Upper lobe of left lung (tissue), 6 donors: ENCODE measurements at places on chromosomes 4 and X. TPM values are rescaled to one million over a fixed set of nuclear protein-coding genes. Genes with fewer than 3 reads are reported as not detected.
A peak's percentile ranks its signal among the peaks of the same experiment; 100 is the strongest.

DNA sequence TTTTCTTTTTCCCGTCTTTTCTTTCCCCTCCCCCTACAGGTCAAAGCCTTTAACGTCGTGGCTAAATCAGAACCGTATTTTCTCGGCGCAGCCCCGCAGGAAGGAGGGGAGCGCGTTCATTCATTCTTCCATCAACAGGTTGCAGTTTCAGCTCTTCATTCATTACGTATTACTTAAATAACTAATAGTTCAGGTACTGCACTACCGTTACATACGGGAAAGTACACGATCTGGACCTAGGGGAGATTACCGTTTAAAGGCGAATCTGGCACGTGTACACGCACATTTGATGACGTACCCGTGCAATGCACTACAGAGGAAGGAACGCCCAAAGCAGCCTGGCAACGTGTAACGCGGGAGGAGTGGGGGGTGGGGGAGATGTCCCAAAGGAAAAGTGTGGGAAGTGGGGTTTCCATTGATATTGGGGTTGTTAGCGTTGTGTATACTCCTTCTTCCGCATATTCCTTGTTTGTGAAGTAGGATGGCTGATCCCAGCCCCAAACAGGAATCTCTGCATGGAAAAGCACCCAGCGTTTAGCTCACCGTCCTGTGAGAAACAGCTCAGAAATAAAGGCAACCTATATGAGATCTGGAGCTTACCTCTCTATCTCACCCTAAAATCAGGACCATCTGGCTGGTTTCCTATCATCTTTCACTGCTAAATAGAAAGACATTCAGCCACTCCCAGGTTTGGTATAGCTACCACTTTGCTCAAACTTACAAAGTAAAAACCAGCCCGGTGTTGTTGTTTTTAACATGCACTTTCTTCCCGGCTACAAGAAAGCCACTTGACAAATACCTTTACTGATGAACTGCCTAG is 585 bp upstream of the SEC24D start:
- DNase-seq, result peak; percentile 24

DNA sequence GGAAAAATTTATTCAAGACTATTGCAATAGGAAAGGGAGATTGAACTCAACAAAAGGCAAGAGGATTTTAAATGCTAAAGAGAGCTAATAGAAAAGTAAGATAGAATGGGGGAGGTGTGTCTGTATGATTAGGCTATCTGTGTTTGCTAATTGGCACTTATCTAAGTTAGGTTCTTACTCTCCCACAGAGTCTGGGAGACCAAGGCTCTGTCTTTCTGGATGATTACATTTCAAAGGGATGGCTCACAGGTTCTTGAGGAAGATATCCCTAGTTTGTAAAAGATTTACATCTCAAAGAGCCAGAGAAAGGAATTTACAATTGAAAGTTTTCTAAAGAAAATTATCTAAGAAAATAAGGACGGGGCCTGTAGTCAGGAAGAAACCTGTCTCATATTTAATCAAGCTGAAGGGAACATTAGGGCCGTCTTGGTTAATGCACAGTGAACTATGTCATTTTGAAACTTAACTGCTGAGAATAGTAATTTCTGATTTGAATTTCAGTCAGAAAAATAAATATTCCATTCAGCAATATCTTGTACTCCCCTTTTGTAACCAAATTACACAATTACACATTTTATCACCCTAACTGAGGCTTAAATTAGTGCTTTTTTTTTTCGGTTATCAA is 75.8 kb downstream of the MAGEB10 start:
- no peak for DNase-seq

The MAGEC2 gene
- total RNA-seq, result not detected

- DNase-seq, result no peak
Observed at GRCh38 chr4:175651756-175652310, 160.2 kb downstream of the GPM6A start.

The SLITRK2 gene
- under 0.01 TPM for total RNA-seq

The REELD1 gene
- total RNA-seq, result 2.1 TPM

- no peak for DNase-seq
Observed at GRCh38 chr4:14877246-14878225, 124.7 kb upstream of the CPEB2 start.

GRCh38 chrX:154401045-154401799 is 3.0 kb downstream of the RPL10 start:
- DNase-seq, result no peak

GRCh38 chr4:24968278-24968677 is 55.4 kb upstream of the CCDC149 start:
- no peak for DNase-seq

The CPLX1 gene
- total RNA-seq, result 2.2 TPM

- DNase-seq, result no peak
Observed at GRCh38 chrX:131441033-131441432, 102.8 kb upstream of the OR13H1 start.

DNA sequence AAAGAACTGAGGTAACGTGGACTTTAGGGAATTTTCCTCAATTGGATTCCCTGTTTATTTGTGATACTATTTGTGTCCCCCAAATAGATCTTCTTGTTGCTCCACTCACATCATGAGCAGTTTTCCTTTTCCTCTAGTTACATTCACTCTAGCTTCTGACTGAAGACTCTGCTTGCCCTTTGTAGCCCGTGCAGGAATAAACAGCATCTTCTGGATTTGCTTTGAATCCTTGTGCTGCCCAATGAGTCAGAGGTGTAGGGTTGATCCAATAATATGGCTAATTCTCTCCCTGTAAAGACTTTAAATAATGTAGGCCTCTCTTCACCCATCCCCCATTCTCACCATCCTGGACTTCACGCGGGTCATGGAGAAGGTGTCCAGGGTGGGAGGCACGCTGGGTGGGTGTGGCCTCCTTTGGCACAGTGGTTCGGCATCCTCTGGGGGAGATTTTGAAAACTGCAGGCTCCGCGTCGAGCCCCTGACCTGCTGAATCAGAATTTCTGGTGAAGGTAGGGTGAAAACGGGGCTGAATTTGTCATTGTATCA is 9.0 kb downstream of the HAND2 start:
- DNase-seq, result no peak

GRCh38 chr4:126564283-126564854 is 1068.4 kb upstream of the INTU start:
- DNase-seq, result no peak

GRCh38 chr4:56099378-56099786 is 150.6 kb downstream of the CEP135 start:
- no peak for DNase-seq

DNA sequence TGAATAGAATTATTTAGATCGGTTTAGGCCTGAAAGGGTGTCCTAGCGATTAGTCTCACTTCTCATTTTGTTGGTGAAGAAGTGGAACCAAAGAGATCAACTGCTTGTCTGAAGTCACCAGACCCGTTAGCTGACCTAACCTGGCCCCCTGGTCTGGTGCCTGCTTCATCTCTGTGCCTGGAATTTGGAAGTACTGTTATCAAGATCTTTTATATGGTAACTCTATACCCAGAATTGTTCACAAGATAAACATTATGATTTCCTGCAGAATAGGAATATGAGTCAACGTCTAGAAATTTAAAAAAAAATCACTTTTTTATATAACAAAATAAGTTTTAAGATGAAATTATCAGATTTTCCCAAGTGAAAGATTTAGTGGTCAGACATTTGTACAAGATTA is 37.2 kb downstream of the LRP2BP start:
- DNase-seq, result no peak

DNA sequence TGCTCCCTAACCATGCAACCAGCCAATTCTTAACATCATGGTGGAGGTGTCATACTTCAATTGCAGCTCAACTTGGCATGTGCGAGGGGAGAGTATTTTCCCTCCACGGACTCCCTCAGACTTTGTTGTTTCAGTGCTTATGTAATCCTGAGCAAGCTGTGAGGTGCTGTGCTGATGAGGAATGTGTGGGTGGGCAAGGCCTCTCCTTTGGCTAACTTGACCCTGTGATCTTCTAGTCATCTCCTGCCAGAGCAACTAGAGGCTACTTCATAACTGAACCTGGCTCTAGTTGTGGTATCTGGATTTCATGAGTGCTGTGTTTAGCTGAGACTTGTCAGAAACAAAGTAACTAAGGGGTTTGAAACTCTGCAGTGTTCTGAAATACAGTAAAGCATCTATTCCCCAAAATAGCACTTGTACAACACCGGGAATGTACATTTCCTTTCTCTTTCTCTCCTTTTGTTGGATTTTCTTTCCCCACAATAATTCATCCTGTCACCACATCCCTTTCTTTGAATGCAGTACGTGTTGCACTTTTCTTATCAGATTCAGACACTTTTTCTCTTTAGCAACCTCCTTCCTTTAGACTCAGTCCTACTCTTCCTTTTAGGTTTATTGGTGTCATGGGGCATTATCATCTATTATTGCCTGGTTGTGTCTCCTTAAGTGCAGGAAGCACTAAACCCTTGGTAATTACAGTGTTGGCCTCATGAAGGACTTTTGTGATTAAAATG is 415.2 kb upstream of the NR3C2 start:
- DNase-seq, result no peak

GRCh38 chr4:67616478-67616877 is 58.0 kb downstream of the STAP1 start:
- DNase-seq, result no peak

The BEX4 gene
- 26.3 TPM for total RNA-seq

The WDFY3 gene
- 159 TPM for total RNA-seq

GRCh38 chr4:57789666-57790065 is 679.5 kb upstream of the IGFBP7 start:
- no peak for DNase-seq

The TMEM156 gene
- not detected for total RNA-seq

The AKAP14 gene
- 1.4 TPM for total RNA-seq

DNA sequence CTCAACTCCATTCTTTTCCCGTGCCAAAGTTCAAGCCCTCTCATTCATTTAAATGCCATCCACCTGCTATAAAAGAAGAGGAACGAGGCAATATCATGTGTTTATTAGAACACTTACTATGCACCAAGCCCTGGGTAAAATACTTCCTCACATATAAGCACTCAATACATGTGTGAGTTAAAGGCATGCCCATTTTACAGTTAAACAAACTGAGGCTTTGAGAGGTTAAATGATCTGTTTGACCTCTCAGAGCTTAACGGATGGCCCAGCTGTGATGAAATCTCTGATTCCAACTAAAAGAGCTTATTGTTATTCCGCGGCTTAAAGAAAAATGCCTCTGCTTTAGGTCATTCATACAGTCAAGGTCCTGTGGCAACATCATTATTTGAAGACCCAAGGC is 124.3 kb downstream of the HS6ST2 start:
- no peak for DNase-seq

- DNase-seq, result no peak
Observed at GRCh38 chr4:69156913-69157312, 57.6 kb downstream of the UGT2B11 start.

DNA sequence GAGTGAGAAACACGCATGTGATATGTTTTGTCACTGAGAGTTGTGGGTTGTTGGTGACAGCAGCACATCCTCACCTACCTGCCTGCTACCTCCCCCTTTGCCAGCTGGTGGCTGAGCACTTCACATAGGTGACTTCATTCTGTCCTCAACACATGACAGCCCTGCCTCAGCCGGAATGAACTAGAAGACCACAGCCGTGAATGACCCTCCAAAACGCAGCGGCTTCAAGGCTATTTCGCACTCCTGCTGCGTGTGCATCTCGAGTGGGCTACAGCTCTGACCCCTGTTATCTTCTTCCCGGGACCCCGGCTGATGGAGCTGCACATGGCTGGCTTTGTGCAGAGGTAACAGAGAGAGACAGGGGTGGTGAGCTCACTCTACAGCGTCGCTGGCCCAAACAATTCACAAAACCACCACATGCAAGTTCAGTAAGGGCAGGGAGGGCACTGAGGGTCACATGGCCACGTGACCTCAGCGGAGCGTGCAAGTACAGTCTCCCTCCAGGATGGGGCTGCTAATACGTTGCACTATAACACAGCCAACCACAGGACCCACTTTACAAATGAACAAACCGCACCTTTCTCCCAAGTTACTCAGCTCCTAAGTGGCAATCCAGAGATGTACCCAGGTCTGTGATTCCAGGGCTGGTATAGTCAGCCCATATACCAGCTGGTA is 6.3 kb upstream of the PPP2R2C start:
- DNase-seq, result no peak

- DNase-seq, result no peak
Observed at GRCh38 chr4:20735931-20736330, 35.7 kb downstream of the PACRGL start.

DNA sequence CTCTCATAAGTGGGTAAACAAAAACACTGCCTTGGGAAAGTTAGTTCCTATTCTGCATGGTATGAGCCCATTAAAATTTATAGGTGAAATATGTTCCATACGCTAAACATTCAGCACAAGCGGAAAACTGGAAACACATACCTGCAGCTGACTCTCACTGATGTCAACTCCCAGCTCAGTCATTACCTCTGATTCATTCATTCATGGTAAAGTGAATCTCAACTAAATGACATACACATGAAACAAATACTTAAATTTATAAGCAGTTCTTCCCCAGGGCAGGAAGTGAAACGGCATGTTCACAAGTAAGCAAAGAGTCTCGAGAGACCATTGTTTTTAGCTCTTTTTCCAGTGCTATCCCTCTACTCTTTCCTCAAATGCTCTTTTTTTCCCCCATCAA is 1.6 kb downstream of the SLC10A6 start:
- no peak for DNase-seq

The NMU gene
- total RNA-seq, result not detected

DNA sequence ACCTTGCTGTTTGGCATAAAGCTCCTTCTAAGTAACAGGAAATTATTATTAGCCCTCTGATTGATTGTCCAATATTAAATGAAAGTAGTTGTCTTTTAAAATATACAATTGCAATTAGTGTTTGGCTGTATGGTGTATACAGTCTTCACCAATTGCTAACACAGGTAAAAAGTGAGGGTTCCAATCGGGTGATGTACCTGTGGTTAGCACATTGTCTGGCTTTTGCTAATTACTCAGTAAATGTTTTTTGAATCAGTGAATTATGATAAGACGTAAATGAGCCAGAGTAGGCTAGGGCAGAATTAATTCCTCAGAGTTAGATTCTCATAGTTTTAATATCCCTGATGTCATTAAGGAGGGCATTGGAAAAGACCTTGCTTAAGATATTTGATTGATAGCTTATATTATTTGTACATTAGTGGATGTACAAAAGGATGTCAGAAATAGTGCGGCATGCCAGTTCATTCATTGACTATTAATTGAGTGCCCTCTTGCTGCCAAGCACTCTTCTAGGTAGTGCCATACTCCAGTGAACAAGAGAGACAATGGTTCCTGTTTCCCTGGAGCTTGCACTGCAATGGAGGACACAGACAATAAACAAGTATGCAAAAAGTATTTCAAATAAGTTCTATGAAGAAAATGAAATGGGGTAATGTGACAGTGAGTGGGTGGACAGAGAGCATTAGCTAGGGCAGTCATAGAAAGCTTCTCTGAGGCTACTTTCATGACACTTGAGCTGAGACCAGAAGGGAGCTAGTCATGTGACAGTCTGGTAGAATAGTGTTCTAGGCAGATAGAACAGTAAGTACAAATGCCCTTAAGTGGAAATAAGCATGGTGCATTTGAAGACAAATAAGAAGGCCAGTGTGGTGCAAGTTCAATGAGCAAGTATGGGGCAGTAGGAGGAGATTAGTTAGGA is 205.9 kb upstream of the CASK start:
- no peak for DNase-seq

- no peak for DNase-seq
Observed at GRCh38 chrX:5774446-5774845, 454.2 kb downstream of the NLGN4X start.

The ITIH6 gene
- not detected for total RNA-seq

The CFAP99 gene
- 4.8 TPM for total RNA-seq

- DNase-seq, result no peak
Observed at GRCh38 chrX:153740631-153741222, 16.1 kb downstream of the ABCD1 start.

GRCh38 chr4:2847302-2847871 is 3.7 kb downstream of the ADD1 start:
- DNase-seq, result no peak

The CXXC4 gene
- total RNA-seq, result 3.1 TPM

The ETDA gene
- total RNA-seq, result not detected
